Lower leg skin (tissue), 4 donors: ENCODE measurements at places on chromosomes 1 and 21. TPM values are rescaled to one million over a fixed set of nuclear protein-coding genes. Genes with fewer than 3 reads are reported as not detected.

Gene SEMA4A
- 30.5 TPM for total RNA-seq

Gene COL8A2
- total RNA-seq = 4.8 TPM

Gene HENMT1
- total RNA-seq = 2.3 TPM

Gene NT5C1A
- not detected for total RNA-seq

Gene NR0B2
- not detected for total RNA-seq

Gene HTR6
- 0.16 TPM for total RNA-seq

Gene C8B
- total RNA-seq = not detected

Gene ASTN1
- not detected for total RNA-seq

Gene ADAMTS4
- 15.3 TPM for total RNA-seq

Gene FMO2
- 10.0 TPM for total RNA-seq

Gene FCMR
- total RNA-seq = 1.4 TPM

Gene CLEC20A
- total RNA-seq = not detected

Gene UBE2U
- total RNA-seq = not detected

Gene LCE1B
- 278 TPM for total RNA-seq

Gene SYTL1
- 231 TPM for total RNA-seq

Gene UROD
- 59.0 TPM for total RNA-seq

Gene BTBD8
- total RNA-seq = 5.0 TPM

Gene MROH9
- not detected for total RNA-seq

Gene KRTAP11-1
- total RNA-seq = not detected

Gene PEAR1
- total RNA-seq = 2.1 TPM

Gene KRTAP19-1
- not detected for total RNA-seq

Gene TACSTD2
- 933 TPM for total RNA-seq

Gene ANGPTL1
- 26.2 TPM for total RNA-seq

Gene CBR3
- total RNA-seq = 45.9 TPM

Gene CCDC27
- not detected for total RNA-seq

Gene AMY1B
- not detected for total RNA-seq

Gene FLG2
- total RNA-seq = 1,747 TPM

Gene PRELP
- total RNA-seq = 65.0 TPM

Gene IVL
- 322 TPM for total RNA-seq

Gene C1orf94
- total RNA-seq = 0.13 TPM

Gene INAVA
- total RNA-seq = 108 TPM

Gene TSACC
- not detected for total RNA-seq

Gene PLPPR4
- total RNA-seq = 5.1 TPM

Gene HES3
- not detected for total RNA-seq

Gene TMEM82
- total RNA-seq = not detected

Gene PAPPA2
- total RNA-seq = 0.97 TPM

Gene EIF2D
- total RNA-seq = 52.5 TPM

Gene CFHR5
- not detected for total RNA-seq

Gene HTR1D
- total RNA-seq = not detected
